CD4-positive, alpha-beta T cell treated with Interleukin-10 for 1 hour (primary cell): ENCODE measurements at places on chromosomes 2 and 18.

- no peak for DNase-seq
These were observed 319.1 kb downstream of the SLC4A3 start for GRCh38 chr2:219946529-219946928.

DNA sequence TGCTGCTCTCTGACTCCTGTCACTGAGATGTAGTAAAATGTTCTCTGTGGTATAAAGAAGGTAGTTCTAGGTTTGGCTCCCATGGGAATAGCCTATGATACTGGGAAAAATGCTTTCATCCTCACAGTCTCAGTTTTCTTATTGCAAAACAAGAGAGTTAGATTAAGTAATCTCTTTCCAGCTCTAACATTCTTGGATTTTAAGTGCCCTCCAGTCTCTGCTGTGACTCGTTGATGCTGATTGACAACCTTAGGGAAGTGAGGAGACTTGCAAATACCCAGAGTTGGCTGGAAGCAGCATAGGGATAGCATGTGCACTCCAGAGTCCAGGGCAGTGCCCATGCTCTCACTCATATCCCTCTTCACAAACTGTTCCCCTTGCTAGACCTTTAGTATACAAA is 534.9 kb downstream of the SLC4A3 start:
- no peak for DNase-seq

GRCh38 chr2:208294482-208295024 is 28.5 kb downstream of the PIKFYVE start:
- DNase-seq: no peak

DNA sequence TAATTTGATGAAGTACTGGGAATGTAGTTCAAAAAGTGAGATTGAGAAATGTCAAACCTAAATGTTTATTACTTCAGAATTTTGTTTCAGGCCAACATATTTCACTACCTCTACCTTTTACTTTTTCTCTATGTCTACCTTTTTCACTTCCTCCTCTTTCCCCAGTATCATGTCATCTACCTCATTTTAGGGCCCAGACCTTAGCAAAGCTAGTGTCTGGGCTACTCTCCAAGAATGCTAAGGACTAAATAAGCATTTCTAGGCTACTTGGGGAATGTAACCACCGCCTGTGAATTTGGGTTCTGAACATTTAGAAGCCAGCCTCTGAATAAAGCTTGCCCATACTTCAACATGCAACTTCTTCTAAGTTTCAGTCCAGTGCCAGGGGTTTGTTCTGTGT is 330.4 kb downstream of the SLC4A3 start:
- no peak for DNase-seq

- no peak for DNase-seq
These were observed 15.9 kb upstream of the SOS1 start for GRCh38 chr2:39136799-39137198.

DNA sequence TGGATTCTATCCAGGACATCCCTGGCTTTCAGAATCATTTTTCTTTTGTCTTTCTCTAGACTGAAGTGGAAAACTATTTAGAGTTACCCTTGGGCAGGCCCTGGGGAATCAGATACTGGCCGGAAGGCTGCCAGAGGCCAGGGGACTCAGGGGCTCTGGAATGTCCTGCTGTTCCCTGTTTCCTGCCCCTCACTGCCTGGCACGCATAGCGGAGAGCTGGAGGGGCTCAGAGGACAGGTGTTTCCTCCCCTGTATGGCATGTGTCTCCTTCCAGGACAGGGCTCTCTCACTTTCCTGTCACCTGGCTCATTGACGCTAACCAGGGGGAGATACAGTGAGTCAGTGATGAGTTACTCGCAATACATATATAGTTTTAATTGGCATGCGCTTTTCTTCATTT is 38.8 kb downstream of the DYSF start:
- no peak for DNase-seq

DNA sequence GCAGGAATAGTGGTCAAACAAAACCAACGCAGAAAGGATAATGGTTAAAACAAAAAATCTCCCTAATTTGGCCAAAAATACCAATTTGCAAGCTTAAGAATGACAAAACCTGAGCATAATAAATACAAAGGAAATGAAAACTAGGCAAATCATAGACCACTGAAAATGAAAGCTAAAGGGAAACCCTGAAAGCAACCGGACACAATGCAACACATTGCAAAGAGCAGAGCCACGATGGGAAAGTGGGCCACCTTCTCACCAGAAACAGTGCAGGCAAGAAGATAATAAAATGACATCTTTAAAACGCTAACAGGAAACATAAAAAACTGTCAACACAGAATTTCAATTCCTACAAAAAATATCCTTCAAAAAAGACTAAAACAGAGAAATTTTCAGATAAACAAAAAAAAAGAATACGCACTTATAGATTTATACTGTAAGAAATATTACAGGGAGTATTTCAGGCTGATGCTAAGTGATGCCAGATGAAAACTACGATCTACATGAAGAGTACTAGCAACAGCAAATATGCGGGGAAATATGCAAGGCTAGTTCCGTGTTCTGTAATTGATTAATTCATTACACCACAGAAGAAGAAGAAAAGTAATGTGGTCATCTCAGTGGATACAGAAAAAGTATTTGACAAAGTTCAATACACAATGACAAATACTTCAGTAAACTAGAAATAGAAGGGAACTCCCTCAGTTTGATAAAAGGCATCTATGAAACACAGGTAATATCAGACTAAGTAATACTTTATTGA is 239.5 kb downstream of the L3MBTL4 start:
- no peak for DNase-seq

DNA sequence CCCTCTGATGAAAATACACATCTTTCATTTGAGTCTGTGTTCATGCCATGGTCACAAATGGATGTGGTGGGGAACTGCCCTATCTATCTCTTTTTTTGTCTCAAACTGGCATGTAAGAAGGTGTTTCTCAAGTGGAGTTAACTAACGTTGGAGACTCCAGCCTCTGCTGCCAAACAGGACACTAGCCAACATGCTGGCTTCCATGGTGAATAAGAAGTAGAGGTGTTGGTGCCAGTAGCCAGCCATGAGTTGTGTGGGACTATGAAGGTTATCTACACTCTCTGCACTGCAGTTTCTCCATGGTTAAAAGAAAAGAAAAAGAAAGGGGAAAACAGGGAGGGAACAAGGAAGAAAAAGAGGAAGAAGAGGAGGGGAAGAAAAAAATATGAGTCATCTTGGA is 149.0 kb upstream of the TMEM200C start:
- no peak for DNase-seq

- DNase-seq: peak; percentile 56
These were observed 68.1 kb downstream of the MYOM1 start for GRCh38 chr18:3151399-3152264.

DNA sequence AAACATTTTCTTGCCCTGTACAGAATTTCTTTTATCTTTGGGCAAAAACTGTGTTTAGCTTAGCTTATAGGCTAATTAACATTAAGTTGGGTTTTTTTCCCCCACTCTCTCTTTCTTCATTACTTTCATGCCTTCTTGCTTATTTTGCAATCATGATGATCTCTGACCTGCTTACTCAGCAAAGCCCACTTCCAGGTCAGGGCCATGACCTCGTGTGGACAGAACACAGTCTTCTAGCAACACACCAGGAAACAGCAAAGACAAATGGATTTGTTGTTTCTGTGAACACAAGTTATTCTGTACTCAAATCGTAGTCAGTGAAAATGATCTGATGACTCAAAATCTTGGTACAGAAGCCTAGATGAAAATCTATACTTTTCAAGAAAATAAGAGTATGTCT is 60.7 kb downstream of the SPATS2L start:
- no peak for DNase-seq

DNA sequence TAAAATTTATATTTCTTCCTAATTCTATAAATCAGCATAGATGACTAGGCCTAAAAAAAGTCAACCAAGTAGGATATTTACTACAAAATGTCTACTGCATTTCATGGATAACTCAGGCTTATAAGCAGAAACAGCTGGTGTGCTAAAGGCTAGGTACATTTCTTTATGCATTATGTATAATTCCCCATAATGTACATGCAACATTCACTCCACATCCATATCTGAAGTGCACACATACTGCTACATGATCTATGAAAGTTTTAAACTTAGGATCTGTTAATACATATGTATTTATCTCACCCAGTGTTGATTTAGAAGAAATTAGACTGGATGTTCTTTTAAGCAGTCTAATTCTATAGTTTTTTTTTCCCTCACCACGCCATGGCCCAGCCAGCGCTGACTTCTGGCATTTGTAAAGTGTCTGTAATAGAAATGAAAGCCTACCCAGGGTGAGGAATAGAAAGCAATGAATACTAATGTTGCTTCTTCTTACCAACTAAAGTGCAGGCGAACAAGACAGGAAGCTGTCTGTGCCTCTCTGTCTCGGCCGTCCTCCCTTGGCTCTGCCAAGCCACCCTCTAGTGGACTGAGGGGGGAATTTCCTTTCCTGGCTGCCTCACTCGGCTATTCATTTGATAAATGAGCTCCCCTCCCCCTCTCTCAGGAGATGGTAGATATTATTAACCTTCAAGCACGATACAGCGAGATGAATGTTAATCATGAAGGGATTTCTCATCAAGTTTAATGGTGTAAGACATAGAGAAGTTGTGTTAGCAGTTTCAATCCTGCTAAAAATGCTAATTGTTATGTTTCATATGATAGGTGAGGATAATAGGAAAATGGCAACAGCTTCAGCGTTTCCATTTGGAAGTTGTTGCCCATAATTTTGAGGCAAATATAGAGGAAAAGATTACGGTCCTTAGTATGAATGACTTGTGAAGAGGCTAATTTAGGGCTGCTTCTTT is 384.5 kb downstream of the MTX2 start:
- peak; percentile 26 for DNase-seq

DNA sequence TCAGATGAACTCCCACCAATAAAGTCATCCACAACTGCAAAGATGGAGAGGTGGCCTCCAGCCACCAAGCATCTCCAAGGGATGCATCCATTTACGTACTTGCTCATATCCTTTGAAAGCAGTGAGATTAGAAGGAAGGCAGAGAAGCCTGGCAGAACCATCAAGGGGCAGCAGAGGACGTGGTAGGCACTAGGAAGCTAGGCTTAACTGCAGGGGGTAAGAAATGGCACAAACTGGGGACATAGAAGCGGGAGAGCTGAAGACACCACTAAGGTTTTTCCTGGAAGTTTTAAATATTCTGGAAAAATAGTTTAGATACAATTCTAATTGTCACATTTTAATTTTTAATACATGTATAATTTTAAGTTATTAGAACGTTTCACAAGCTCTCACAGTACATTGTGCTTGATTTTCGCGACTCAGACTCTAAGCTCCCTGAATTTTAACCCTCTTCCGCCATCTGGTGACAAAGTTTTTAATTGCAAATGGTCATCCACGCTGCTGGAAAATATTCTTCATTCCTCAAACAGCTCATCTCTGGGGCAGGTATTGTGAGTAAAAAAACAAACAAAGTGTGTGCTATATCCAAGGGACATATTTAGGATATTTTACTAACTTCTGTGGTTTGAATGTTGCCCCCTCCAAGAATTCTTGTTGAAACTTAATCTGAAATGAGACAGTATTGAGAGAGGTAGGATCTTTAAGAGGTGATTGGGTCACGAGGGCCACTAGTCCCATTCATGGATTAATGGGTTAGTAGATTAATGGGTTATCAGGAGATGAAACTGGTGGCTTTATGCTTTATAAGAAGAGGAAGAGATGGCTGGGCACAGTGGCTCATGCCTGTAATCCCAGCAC is 1.6 kb upstream of the PSTPIP2 start:
- peak; percentile 82 for DNase-seq

DNA sequence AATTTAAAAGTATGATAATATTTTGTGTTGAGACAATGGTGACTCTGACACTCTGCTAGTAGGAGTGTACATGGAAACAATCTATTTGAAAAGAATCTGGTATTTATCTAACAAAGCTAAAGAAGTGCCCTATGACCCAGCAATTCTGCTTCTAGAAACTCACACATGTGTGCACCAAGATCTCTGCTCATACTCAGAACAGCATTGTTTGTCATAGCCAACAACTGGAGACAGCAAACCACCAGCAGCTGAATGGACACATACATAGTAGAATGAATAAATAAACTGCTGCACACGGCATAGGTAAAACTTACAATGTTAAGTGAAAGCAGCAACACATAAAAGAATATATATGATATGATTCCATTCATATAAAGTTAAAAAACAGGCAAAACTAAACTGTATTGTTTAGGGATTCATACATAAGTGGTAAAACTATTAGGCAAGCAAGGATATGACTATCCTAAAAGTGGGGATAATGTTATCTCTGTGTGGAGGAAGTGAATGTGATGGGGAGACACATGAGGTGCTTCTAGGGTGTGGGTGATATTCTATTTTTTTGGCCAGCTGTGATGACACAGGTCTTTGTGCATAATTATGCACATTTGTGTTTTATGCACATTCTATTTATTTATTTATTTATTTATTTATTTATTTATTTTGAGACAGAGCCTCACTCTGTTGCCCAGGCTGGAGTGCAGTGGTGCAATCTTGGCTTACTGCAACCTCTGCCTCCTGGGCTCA is 71.1 kb downstream of the RFTN2 start:
- no peak for DNase-seq

- no peak for DNase-seq
These were observed 87.6 kb upstream of the NFU1 start for GRCh38 chr2:69524799-69525198.

DNA sequence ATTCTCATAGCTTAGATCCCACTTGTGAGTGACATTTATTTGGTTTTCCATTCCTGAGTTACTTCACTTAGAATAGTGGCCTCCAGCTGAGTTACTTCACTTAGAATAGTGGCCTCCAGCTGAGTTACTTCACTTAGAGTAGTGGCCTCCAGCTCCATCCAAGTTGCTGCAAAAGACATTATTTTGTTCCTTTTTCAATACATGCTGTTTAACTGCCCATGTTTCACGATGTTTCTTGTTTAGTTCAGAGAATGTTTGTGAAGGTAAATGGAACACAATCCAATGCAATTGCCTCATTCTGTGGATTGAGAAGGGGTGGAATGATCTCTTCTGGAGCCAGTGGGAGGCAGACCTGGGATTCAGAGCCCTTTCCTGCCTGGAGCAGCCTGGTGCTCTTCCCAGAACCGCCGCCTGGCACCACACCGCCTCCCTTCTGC is 273.5 kb upstream of the ATP5MC3 start:
- no peak for DNase-seq

DNA sequence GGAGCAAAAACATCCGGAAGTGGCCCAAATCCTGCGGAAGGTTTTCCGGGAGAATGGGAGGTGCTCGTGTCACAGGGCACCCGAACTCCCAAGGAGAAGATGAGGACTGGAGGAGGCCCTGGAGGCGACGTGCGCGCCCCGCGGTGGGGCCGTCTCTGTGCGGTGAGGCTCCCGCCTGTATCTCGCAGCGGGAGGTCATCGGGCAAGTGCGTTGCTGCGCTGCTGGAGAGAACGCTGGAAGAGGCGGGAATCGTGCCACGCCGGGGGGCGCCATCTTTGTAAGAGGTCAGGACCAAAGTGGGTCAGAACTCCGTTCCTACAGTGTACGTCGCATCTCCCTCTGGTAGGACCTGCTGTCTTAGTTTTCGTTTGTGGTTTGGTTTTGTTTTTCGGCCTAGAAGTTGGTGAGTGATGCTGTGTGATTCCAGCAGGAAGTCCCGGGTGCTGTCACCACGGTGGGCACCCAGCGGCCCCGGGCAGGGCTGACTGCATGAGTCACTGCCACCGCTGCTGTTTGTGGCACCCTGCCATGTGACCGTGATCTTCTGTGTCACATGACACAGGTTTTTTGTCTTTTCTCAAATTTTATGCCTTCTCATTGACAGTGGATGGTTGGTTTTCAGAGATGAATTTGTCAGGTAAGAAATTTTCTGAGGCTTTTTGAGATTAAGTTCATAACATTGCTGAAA is 21.5 kb upstream of the ATP9B start:
- DNase-seq: no peak
